ENCODE measurements at places on chromosomes 16 and 17. TPM values are rescaled to one million over a fixed set of nuclear protein-coding genes. Genes with fewer than 3 reads are reported as not detected.
A peak's percentile ranks its signal among the peaks of the same experiment; 100 is the strongest.

Gene TGFB1I1
- 21.7 TPM for total RNA-seq

DNA sequence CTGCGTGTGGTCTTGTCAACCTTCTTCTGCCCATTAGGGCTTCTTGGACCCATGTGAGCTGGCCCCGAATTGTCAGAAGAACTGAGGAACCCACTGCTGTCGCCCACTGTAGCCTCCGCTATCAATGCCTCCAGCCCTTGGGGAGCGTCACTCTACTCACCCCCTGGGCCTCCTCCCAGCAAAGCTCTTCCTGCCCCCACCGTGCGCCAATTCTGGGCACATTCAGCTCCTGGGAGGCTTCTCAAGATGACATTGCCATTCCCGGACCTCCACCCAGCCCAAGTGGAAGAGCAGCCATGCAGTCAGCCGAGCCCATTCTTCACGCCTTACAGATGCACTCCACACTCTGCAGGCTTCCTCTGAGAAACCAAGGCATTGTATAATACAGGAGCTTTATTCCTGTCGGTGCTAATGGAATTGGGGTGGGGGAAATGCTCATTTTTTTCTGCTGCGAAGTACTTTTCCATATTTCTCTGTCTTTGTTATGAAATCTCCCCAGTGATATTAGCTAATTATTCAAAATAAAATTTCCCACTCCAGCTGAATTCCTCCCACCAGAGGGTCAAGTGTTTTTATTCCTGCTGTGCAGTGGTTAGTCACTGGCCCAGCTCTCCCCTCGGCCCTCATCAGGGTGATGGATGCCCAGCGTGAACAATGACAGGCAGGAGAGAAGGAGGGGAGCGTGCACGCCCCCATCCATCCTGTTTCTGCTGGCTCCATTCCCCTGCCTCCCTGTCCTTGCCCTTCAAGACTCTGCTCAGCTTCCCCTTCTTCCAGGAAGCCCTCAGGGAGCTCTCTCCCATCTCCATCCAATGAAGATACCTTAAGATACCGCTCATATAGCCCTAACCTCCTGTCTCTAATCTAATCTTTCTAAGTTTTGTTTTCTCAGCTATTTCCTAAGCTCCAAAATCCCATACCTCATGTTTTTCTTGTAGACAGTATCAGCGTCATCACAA is 87.7 kb downstream of the C16orf95 start:
- no peak overlapping the region for H3K27ac ChIP-seq
- H3K36me3 ChIP-seq = no peaks in the 10 kb centered on the region
- no peak for DNase-seq
- no peaks in the 10 kb centered on the region for H3K27me3 ChIP-seq
- no peaks in the 10 kb centered on the region for H3K4me1 ChIP-seq

Gene MVP
- total RNA-seq = 127 TPM

Gene OR3A2
- total RNA-seq = not detected

Gene SNX11
- total RNA-seq = 22.7 TPM

GRCh38 chr17:50130559-50131305 is 772 bp upstream of the SAMD14 start:
- no peak for DNase-seq
- H3K27ac ChIP-seq = no peak overlapping the region
- H3K27me3 ChIP-seq = peaks cover 5% of the 10 kb centered on the region
- peaks cover 6% of the 10 kb centered on the region for H3K36me3 ChIP-seq

DNA sequence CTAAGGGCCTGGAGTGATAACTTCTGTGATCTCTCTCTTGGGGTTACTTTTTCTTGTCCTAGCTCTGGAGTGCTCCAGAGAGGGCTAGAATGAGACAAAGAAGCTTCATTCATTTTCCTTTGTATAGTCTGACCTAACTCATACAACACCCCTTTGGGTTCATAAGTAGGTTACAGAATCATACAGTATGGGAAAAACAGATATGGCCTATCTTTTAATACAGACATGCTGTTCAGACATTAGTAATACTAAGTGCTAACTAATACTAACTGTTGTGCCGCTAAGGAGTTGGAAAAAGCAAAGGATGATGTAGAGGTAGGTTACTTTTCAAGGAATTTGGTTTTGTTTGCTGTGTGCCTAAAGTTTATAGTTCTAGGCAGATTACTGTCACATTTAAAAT is 84.7 kb downstream of the NLK start:
- H3K36me3 ChIP-seq = peaks cover 3% of the 10 kb centered on the region
- H3K27ac ChIP-seq = no peak overlapping the region
- H3K27me3 ChIP-seq = no peaks in the 10 kb centered on the region
- H3K4me1 ChIP-seq = no peaks in the 10 kb centered on the region
- no peak overlapping the region for H3K4me3 ChIP-seq

- H3K4me3 ChIP-seq = no peak overlapping the region
- DNase-seq = no peak
- H3K36me3 ChIP-seq = no peaks in the 10 kb centered on the region
- H3K27ac ChIP-seq = no peak overlapping the region
- no peaks in the 10 kb centered on the region for H3K27me3 ChIP-seq
These were observed 9.1 kb downstream of the CTCF start for GRCh38 chr16:67571464-67571863.

GRCh38 chr16:64858076-64858475 is 263.8 kb downstream of the CDH11 start:
- H3K27ac ChIP-seq = no peak overlapping the region
- DNase-seq = no peak
- no peaks in the 10 kb centered on the region for H3K36me3 ChIP-seq
- no peak overlapping the region for H3K4me3 ChIP-seq
- H3K27me3 ChIP-seq = no peaks in the 10 kb centered on the region

- H3K4me1 ChIP-seq = peaks cover 5% of the 10 kb centered on the region
- no peak overlapping the region for H3K4me3 ChIP-seq
- no peaks in the 10 kb centered on the region for H3K36me3 ChIP-seq
- DNase-seq = no peak
- no peaks in the 10 kb centered on the region for H3K27me3 ChIP-seq
These were observed 43.4 kb upstream of the PRSS54 start for GRCh38 chr16:58338205-58338604.

DNA sequence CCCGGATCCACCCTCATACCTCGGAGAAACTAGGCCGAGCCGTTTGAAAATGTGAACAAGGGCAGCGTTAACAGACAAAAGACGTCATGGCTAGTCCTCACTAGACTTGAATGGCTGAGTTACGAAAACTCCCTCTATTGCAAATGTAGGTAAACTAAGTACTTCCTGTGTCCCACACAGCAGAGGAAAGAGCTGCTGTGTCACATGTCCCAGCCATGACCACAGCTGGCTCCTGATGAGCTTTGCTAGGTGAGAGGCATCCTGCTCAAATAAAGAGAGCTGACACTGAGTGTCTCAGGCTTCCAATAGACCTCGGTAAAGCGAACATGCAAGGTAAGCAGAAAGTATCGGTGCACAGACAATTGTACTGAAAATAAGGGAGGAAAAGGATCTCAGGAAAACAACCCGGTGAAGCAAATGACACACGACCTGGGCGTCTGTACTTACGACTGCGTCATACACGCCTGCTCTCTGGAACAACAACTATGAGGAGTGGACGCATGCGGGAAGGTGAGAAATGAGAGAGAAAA is 26.0 kb downstream of the TMEM204 start:
- peaks cover 77% of the 10 kb centered on the region for H3K36me3 ChIP-seq
- H3K27me3 ChIP-seq = no peaks in the 10 kb centered on the region
- no peaks in the 10 kb centered on the region for H3K4me1 ChIP-seq
- no peak for DNase-seq

- H3K4me3 ChIP-seq = no peak overlapping the region
- peak overlapping the region; percentile 50 for H3K27ac ChIP-seq
- DNase-seq = peak; percentile 93
- peaks cover 71% of the 10 kb centered on the region for H3K4me1 ChIP-seq
- H3K27me3 ChIP-seq = no peaks in the 10 kb centered on the region
These were observed 12.0 kb downstream of the TBC1D24 start for GRCh38 chr16:2486645-2487516.

GRCh38 chr17:47720196-47720595 is 12.8 kb upstream of the TBX21 start:
- no peak overlapping the region for H3K27ac ChIP-seq
- peaks cover 5% of the 10 kb centered on the region for H3K4me1 ChIP-seq
- peaks cover 12% of the 10 kb centered on the region for H3K27me3 ChIP-seq
- DNase-seq = no peak
- H3K4me3 ChIP-seq = no peak overlapping the region
- H3K36me3 ChIP-seq = no peaks in the 10 kb centered on the region

GRCh38 chr16:11530171-11530940 is 56.4 kb downstream of the LITAF start:
- H3K4me1 ChIP-seq = no peaks in the 10 kb centered on the region
- H3K4me3 ChIP-seq = no peak overlapping the region
- H3K27me3 ChIP-seq = no peaks in the 10 kb centered on the region
- no peak overlapping the region for H3K27ac ChIP-seq
- DNase-seq = no peak

Measured in thyroid gland (tissue), 4 donors.